Kidney epithelial cell (primary cell): ENCODE measurements at places on chromosomes 11 and 22.

GRCh38 chr22:43485502-43486089 is 73.8 kb downstream of the MPPED1 start:
- DNase-seq, result no peak

DNA sequence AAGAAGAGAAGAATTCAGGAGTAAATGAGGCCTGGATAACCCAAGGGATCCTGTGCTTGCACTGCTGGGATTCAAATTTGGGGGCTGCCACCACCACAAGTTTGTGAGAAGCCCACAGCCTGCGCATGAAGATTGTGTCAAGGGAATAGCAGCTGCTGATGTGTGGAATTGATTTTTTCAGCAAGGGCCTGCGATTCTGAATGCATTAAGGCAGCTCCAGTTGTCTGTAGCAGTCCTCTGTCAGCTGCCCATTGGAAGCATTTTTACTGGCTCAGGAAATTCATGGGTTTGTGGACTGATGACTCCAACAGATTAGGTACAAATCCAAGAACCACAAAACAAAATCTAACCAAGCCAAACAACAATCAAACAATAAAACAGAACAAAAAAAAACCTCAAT is 14.0 kb downstream of the ARVCF start:
- DNase-seq, result no peak

DNA sequence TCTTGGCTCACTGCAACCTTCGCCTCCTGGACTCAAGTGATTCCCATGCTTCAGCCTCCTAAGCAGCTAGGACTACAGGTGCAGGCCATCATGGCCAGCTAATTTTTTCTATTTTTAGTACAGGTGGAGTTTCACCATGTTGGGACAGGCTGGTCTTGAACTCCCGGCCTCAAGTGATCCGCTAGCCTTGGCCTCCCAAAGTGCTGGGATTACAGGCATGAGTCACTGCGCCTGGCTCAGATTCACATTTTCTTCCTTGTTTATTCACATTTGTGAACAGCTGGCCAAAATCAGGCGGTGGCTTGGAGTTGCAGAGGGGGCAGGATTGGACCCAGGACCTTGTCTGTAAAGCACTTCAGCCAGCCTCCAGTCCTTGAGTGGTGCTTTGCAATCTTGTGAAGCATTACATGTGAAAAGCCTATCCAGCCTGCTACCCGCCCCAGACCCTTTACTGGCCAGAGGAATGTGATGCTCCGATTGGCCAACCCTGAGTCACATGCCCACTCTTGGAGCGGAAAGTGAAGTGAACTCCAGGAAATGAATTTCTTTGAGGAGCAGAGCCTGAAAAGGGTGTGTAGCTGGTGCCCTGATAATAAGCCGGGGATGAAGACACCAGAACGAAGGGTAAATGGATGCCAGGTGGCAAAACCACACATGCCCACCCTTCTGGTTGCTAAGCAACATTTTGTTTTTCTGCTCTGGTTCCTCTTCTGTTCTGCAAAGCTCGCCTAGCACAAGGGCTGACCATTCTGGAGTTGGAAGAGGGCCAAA is 62.6 kb upstream of the PTPRJ start:
- DNase-seq, result peak; percentile 39

DNA sequence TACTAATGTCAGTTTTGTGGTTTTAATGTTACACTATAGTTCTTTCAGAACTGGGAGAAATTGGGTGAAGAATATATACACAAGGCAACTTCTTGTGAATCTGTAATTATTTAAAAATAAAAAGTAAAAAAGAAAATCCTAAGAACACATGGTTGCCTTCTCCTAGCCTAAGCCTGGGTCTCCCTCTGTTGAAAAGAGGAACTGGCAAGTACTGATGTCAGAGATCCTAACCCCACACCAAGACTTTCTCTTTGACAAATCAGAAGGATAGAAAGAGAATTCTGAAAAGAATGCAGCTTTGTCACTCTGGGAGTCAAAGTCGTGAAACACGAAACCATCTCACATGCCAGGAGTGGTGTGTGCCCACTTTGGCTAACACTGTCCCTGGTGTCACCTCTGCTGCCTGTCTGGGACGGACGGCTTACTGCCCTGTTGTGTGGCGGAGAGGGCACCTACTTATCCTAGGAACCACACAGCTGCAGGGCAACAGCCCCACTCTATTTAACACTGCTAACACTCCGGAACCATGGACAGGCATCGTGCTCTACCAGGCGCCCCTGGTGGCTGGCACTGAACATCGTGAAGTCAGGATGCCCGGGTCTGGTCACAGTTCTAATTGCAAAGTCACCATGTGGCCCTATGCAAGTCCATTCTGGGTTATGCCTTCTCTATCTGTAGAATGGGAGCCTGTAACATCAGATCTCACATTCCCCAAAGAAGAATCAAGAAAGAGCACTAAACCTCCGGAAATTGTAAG is 108.7 kb upstream of the CD82 start:
- no peak for DNase-seq

DNA sequence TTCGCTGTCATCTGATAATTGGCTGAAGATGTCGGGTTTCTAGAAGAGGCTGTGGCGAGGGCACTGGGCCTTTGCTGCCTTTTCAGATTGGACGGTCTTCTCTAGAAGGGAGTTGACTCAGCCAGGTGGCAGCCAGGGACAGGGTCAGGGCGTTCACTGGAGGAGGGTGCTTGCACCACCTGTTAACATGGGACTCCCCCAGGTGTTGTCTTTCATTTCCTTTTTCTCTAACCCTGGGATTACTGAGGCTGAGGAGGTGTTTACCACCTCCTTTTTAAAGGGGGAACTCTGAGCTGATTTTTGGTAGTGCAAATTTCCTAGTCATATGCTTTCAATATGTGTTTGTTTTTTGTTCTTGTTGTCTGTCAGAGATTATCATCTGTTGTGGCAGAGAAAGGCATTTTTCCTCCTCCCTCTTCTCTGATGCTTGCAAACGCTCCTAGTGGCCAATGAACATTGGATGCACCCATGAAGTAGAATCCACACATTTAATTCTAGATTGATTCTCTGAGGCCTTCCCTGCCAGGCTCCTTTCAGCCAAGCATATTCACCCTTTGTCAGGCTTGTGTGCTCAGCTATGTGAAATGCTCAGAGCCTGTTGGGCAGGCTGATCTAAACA is 54.1 kb downstream of the LDLRAD3 start:
- DNase-seq, result no peak

DNA sequence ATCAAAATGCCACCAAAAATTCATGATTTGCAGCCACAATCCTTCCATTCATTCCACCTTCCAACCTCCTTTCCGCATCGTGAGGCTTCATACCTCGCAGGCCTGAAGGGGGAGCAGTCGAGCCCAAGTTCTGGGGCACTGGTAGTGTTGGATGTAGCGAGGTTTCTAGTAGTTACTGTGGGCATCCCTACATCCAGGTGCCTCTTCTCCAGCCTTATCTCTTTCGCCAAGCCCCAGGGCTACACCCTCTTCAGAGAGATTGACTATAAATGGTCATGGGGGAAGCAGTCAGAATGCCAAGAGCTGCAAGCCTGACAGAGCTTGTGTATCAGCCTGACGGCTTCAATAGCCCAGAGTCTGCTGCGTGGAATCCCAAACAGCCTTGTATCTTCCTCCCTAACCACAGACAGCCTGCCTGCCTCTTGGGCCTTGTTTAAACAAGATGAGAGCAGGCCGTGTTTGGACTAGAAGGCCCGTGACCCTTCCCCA is 28.9 kb downstream of the CLMP start:
- no peak for DNase-seq

- DNase-seq, result no peak
These were observed 129.6 kb downstream of the SLC17A6 start for GRCh38 chr11:22467741-22468140.

- no peak for DNase-seq
These were observed at the start of the genes C11orf21 and TSPAN32 for GRCh38 chr11:2301631-2302305. Gene C11orf21, minus strand, starts transcription at chr11:2301918. Its CDS starts 110 bp downstream, at chr11:2301808. Gene TSPAN32, plus strand, starts transcription at chr11:2302013. Its CDS starts 137 bp downstream, at chr11:2302150.

DNA sequence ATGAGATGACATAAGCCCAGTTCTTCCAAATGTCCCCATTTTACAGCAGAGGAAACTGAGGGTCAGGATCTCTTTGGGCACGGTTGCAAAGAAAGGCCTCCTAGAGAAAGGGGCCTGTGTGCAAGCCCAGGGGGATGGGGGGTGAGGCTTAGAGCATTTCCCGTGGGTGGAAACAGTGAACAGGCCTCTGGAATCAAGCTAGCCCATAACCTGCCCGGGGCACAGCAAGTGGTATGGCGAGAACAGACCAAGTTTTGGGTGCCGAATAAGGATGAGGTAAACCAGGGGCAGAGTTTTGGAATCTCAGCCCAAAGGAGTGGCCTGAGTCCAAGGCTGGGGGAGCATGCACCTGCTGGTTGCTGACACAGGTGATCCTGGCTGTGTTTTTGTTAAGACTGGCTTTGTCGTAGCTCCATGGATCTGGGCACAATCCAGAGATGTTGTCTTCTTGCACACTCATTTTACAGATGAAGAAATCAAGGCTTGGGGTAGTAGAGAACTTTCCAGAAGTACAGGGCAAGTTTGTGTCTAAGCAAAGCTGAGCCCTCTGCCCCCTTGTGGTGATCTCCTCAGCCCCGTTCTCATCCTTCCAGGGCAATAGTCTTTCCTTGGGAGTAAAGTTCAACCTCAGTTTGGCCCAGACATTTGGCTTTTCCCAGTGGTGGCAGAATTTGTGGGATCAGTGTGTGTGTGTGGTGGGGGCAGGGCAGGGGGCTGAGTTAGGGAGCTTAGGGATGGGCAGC is 53.5 kb upstream of the MYEOV start:
- DNase-seq, result no peak

GRCh38 chr11:69335007-69335780 is 41.2 kb downstream of the MYEOV start:
- no peak for DNase-seq

- DNase-seq, result no peak
These were observed 13.7 kb downstream of the APBB1 start for GRCh38 chr11:6405052-6405667.

DNA sequence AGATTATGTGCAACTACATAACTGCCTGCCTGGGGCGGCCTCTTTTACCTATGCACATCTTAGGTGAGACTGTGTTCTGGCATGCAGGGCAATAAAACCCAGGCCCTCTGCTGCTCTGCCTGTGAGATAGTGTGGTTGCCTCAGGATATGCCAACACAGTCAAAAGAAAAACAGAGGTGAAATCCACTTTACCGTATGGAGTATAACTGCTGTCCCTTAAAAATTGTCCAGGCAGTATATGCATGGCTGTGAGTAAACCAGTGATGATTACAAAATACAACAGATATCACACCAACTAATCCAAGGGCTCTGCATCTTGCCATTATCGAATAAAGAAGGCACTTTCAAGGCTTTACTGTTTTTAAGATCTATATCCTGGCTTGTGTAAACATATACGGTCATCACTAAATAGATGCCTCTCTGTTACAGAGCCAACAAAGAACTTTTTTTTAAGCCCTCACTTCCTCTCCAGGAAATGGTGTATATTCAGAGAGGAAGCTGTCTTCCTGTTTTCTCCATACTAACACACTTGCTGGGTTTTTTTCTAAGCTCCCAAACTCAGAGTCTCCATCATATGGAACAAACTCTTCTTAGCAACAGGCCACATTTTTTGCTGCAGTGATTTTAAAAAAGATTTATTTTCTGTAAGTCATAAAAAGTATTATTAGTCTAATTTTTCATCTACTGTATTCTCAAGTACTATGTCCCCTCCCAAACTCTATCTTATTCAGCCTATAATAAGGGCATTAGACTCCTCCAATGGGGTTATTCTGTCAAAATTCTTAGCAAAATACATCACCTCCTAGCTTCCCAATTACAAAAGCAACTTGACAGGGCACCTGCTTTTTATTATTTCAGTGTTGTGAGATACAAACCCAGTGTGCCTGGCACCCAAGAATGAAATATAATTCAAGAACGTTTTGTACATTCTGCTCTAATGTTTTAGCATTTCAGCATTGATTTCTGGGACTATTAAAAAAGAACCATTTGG is 135.2 kb downstream of the MAML2 start:
- DNase-seq, result no peak

GRCh38 chr11:119671051-119671450 is 57.9 kb downstream of the NECTIN1 start:
- no peak for DNase-seq

- DNase-seq, result no peak
These were observed 40.4 kb downstream of the FLI1 start for GRCh38 chr11:128734103-128734831.

DNA sequence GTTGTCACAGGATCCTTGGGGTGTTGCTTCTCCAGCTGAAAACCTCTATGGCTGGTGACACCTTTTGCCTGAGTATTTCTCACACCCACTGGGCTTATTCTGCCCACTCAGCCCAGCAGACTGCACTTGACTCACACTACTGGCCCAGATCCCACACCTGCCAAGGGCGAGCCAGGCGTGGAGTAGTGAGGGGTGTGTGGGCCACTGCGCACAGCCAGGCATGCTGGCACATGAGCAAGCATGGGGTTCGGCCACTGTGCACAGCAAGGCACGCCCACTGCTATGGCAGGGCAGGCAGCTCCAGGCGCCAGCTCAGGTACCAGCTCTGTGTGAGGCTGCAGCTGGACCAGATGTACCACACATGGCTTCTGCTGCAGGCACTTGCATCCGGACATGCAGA is 116.5 kb upstream of the MTNR1B start:
- no peak for DNase-seq

- DNase-seq, result no peak
These were observed 13.6 kb downstream of the PLA2G6 start for GRCh38 chr22:38167988-38168407.

GRCh38 chr11:112315057-112315720 is 54.5 kb upstream of the PLET1 start:
- no peak for DNase-seq

DNA sequence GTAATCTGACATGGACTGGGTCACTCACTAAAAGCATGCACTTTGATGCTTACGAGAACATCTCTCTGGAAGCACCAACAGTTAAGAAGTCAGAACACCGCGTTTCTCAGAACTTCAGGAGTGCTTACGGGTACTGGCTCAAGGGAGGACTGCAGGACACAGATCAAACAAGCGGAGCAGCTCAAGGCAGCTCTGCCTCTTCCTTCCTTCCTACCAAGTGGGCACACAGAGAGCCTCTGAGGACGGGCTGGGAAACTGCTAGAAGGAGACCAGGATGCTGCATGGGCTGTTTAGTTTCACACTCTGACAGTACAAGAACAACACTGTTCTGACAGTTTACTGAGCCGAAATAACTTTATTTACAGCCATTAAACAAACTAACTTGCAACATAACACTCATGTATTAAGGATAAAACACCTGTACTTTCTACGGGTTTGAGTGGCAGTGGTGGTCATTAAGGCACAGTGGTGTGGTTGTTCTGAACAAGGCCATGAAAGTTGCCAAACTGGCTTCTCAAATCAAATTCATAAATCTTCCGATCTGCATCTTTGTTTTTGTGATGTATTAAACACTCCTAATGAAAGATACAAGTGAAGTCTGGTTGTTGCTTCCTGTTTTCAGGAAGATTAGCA is 37.5 kb downstream of the ARFGAP3 start:
- DNase-seq, result no peak

DNA sequence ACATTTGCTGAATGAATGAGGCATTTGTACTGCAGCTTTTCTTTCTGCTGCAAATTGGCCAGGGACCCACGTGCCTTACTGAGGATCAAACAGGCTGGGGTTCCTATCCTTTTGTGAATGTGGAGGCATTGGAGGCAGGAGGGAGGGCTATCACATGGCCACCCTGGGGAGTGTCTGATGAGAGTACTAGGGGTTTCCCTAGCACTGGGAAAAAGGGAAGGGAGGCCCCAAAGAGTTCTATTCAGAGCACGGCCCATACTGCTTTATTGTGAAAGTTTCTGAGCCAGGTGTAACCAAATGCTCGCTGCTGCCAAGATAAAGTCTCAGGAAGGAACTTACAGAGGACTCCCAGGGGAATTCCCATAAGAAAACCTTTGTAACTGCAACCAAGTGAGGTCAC is 78.4 kb upstream of the ANO1 start:
- DNase-seq, result no peak
